Activated T-helper 1 cell treated with anti-CD3 and anti-CD28 coated beads, Interleukin-2, amount 50 U/mL, for 16 hours (primary cell): ENCODE measurements at places on chromosomes 6 and 20.

- no peak for DNase-seq
These were observed 274.3 kb downstream of the QKI start for GRCh38 chr6:163688739-163689362.

GRCh38 chr6:83472767-83473166 is 39.6 kb upstream of the PRSS35 start:
- DNase-seq: no peak

GRCh38 chr6:38117281-38117680 is 297.8 kb downstream of the ZFAND3 start:
- no peak for DNase-seq

- no peak for DNase-seq
These were observed 88.0 kb upstream of the TULP1 start for GRCh38 chr6:35600659-35601125.

- DNase-seq: no peak
These were observed 225.3 kb upstream of the EPHA7 start for GRCh38 chr6:93644611-93645010.

DNA sequence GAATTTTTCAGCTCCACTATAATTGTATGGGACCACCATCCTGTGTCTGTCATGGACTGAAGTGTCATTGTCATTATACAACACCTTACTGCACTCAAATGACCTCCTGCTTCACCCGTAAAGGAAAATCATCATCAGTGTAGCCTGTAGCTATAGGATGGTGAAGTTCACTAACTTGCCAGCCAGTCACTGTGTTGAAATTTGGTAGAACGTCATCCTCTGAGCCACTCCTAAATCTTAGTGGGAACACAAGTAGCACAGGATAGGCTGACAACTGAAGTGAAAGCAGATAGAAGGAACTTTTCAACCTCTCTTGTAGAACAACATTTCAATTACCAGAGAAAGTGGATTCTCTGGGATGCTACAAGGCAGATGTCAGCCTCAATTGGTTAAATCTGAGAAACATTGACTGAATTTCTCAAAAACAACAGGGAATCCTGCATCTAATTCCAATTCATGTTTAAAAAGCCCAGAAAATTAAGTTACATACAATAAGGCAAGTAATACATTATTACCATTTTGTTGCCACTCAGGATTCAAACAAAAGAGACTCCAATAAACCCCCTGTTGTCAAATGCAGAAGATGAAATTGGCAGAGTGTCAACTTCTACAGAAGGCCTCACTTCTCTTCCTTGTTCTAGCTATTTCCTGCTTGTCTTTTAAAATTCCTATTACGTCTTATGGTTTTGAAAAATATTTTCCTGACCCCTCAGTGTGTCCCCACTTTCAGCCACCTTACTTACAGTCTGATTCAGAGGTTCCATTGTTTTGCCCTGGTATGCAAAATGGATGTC is 647.9 kb upstream of the AGPAT4 start:
- DNase-seq: no peak

- DNase-seq: no peak
These were observed 40.2 kb upstream of the FAM50B start for GRCh38 chr6:3808759-3809514.

DNA sequence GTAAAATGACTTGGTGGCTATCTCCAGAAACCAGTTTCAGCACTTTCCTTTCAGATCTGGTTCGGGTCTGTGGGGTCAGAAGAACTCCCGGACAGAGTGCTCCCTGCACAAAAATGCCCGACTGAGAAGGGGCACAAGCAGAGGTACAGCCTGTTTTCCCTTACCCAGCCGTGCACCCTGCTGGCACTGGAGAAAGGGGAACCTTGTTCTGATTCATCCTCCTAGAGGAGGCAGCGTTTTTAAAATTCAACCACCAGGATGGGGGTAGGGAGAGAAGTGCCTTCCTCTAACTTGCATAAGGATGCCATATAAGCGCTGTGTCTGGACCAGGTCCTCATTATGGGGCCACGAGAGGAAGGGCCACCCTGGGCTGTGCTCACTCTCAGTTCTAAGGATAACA is 17.6 kb downstream of the RIMS4 start:
- no peak for DNase-seq

DNA sequence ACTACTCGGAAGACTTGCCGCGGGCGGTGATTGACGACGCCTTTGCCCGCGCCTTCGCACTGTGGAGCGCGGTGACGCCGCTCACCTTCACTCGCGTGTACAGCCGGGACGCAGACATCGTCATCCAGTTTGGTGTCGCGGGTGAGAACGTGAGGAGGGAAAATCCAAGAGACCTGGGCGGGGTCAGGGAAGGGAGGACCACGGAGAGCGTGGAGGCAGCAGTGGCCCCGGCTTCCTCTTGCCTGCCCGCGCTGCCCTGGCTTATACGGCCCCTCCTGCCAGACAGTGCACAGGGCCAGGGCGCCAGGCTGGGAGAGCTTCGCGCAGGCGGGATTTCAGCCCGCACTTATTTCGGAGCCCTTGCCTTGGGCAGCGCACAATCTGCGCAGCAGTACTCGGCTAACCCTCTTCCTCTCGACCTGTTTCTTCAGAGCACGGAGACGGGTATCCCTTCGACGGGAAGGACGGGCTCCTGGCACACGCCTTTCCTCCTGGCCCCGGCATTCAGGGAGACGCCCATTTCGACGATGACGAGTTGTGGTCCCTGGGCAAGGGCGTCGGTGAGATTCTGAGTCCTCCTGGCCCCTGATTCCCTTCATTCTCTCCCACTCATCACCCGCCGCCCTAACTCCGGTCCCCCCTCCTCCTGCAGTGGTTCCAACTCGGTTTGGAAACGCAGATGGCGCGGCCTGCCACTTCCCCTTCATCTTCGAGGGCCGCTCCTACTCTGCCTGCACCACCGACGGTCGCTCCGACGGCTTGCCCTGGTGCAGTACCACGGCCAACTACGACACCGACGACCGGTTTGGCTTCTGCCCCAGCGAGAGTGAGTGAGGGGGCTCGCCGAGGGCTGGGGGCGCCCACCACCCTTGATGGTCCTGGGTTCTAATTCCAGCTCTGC is 2.0 kb downstream of the MMP9 start:
- no peak for DNase-seq

- DNase-seq: no peak
These were observed 114.0 kb upstream of the FKBP1C start for GRCh38 chr6:63097222-63097621.

DNA sequence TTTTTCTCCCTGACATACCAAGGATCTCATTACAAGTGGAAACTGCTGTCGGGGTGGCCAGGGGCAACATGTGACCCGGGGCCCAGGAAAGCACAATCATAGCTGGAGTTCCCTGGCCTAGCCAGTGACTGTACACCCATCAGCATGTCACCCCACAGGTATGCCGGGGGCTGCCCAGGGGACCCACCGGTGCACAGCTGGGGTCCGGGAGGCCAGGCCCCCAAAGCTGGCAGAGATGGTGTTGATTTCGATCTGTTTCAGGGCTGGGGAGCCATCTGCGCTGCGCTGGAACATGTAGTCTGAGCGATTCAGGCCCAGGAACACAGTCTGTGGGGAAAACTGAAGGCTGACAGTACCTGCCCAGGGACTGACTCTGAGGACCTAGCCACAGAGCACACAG is 13.3 kb downstream of the GSS start:
- DNase-seq: no peak

GRCh38 chr6:64290867-64291266 is 655.3 kb downstream of the PHF3 start:
- DNase-seq: no peak

DNA sequence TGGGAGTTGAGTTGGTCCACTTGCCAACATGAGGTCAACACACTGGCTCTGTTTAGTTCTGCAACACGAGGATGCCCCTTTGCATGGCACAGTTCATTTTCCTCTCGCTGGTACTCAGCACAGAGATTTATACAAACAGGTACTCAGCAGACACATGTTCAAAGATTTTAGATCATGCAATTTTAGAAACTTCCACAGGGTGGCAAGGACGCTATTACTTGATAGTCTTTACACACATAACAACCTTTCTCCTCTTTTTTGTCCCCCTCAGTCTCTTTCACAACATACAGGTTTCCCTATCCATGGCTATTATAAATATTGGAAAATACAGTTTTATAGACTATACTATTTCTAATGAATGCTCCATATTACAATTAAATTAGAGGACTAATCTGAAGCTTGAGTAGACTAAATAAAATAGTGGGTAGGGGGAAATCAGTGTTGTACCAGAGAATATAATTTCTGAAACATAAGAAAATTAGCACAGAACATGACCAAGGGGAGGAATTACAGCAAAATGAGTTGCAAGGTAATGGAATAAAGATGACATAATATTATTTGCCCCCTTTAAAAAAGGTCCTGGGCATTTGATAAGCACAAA is 331.8 kb upstream of the BTBD3 start:
- DNase-seq: no peak

GRCh38 chr6:150233843-150234269 is 91.0 kb downstream of the PPP1R14C start:
- no peak for DNase-seq

DNA sequence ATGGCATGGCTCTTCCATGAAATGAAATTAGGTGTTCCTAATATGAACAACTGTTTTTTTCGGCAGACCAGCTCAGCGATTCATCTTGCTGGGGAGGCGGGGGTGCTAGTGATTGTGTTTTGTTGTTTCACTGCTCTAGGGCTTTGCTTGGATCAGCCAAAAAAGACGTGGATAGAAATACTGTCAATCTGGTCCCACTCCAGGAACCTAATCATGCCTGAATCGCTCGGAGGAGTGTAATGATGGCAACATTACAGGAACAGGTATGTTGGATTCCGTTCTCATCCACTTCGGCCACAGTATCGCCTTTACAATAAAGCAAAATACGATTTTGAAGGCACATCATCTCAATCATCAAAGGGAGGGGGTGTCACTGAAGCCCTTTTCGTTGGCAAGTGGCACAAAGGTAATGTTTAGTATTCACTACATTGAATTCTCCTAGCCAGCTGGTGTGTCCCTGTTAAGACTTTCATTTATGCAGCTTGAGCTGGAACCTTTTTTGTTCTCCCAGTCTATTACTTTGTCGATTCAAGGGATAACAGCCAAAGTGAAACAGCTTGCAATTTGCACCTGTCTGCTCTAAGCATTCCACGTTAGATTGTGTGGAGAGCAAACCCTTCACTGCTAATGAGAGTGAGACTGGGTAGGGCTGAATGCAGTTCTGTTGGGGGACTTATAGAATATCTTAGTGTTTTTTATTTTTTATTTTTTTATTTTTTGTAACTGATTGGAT is 477.7 kb downstream of the TFAP2A start:
- no peak for DNase-seq

DNA sequence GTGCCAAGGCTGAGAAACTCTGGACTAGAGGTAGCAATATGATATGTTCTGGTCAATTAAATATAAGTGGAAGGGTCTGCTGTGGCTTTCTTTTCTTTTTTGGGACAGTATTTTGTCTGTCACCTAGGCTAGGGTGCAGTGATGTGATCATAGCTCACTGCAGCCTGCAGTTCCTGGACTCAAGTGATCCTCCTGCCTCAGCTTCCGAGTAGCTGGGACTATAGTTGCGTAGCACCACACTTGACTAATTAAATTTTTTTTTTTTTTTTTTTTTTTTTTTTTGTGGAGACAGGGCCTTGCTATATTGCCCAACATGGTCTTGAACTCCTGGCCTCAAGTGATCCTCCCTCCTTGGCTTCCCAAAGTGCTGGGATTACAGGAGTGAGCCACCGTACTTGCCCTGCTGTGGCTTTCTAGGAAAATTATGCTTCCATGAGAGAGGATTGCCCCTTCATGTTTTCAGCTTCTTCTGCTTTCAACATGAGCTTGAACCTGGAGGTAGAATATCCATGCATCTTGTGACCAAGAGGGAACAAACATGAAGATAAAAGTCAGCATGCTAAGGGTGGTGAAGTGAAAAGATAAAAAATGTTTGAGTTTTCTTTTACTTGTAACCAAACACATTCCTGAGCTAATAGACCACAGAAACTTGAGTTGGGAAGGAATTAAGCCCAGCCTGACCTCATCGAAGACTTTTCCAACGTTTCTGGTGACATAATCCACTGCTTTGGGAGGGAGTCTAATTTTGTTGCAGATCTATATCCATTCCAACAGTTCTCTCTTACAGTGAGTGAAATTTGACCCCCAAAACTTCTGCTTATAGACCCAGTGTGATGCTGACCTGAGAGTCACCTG is 75.1 kb downstream of the CARMIL1 start:
- no peak for DNase-seq

- no peak for DNase-seq
These were observed 57.7 kb downstream of the ZDHHC14 start for GRCh38 chr6:157438611-157439111.

DNA sequence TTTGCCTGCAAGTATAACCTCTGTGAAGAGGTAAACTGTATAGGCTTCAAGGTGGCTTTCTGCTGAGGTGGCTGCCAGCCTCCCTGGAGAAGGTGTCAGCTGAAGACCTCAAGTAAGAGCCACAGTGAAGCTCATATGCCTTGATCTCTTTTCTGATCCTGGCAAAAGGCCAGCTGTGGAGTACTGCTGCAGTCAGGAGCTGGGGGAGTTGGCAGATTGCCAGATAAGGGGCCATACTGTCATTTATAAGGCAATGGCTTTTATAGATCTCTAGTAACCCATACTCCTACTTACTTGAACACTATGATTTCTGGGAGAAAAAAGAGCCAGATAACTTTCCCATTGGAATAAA is 8.8 kb upstream of the CEP85L start:
- peak; percentile 31 for DNase-seq

DNA sequence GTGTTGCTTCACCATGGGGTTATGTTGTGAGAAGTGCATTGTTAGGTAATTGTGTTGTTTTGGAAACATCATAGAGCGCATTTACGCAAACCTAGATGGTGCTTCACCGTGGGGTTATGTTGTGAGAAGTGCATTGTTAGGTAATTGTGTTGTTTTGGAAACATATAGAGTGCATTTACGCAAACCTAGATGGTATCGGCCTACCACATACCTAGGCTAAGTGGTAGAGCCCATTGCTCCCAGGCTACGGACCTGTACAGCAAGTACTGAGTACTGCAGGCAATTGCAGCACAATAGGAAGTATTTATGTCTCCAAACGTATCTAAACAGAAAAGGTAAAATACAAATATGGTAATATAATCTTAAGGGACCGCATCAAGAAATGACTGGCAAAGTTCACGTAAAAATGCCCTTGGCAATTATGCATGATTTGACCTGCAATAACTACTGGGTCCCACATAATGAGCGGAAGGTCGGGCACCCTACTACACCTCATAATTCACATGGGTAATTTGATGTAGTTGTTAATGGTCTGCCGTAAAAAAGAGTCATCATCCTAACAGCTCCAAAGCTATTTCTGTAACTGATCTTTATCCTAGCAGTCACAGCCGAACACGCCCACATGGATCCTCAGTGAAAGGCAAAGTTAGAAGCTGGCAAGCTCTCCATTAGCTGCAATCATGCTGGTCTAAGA is 76.0 kb downstream of the RSPH3 start:
- no peak for DNase-seq

- no peak for DNase-seq
These were observed 79.6 kb upstream of the EPB41L1 start for GRCh38 chr20:36074983-36075382.
